ENCODE measurements at places on chromosomes 3 and 15. TPM values are rescaled to one million over a fixed set of nuclear protein-coding genes. Genes with fewer than 3 reads are reported as not detected.

TIMP4 gene
- 21.3 TPM for total RNA-seq

KLHL40 gene
- total RNA-seq: not detected

LDHAL6B gene
- total RNA-seq: not detected

SELENOT gene
- 169 TPM for total RNA-seq

B3GALNT1 gene
- total RNA-seq: 23.6 TPM
